GM06990 (cell line): ENCODE measurements at places on chromosomes 1 and 21.

DNA sequence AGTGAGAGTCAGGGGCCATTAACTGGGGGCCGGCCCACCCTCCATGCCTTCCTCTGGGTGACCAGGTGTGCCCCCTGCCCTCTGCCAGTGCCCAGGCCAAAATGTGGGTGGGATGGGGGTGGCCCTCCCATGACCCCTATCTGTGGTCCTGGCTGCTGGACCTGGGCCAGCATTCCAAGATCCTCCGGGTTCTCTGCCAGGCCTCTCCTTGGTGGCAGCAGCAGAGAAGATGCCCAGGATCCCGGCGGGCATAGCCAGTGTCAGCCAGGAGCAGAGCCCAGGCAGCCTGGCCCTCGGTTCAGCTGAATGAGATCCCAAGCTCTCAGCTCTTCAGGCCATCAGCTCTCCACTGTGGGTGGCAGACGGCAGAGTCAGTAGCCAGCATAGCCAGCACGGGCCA is 31.3 kb upstream of the ACTRT2 start:
- DNase-seq: no peak

- DNase-seq: no peak
Observed at GRCh38 chr1:42730988-42731387, 9.0 kb downstream of the CLDN19 start.

DNA sequence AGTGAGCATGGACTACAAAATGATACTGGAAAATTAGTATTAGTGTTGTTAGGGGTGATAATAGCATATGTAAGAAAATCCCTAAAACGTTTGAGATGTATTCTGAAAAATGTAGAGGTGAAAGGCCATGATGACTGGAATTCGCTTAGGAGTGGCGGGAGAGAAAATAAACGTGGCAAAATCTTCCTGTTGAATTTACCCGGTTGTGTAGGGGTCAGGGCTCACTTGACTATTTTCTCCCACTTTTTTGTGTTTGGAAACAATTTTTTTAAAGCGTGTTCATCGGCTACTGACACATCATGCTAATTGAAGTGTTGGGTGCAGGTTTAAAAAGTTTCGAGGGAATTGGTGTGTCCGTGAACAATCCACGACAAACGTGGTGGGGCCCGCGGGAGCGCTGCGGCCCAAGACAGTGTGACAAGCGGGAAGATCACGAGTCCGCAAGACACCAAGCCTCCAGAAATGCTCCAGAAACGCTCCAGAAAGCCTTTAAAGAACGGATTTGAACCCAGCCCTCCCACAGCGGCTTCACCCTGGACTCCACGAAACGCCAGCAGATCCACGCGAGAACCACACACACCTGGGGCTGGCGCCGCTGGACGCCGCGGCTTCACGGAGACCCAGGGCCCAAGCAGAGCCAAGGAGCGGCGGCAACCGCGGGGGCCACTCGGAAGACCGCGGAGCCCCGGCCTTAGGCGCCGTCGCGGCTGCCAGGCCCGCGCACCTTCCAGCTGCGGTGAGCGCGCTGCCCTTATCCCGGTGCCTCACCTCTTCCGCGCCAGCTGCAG is 573 bp downstream of the PSMG1 start:
- DNase-seq: no peak

DNA sequence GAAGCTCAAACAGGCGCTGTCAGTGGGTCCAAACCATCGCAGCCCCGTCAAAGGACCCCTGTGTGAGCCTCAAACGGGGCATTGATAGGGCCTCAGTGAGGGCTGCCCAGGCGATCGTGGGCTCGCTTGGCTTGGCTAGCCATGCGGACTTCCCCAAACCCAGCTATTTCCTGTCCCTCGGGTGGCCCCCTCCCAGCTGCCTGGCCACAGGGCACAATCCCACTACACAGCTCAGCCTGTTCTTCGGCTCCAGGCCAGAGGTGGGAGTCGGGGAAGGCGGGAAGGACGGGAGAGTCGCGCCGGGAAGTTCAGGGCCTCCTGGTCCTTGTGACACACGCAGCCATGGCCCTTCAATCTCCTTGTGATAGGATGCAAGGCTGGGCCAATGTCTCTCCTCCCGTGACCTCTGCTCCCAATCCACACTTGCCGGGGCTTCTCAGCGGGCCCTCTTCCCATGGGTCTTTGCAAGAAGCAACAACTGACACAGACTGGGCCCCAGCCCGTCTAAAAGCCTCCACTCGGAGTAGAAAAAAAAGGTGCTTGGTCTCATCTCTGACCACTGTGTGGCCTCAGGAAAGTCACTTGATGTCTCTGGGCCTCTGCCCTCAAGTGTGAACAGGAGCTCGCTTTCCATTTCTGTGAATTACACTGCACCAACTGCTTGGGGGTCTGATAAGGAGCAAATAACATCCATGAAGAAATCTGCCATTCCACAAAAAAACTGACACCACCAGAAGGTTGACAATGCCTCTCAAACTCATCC is 7.1 kb upstream of the MATN1 start:
- DNase-seq: peak; percentile 72

DNA sequence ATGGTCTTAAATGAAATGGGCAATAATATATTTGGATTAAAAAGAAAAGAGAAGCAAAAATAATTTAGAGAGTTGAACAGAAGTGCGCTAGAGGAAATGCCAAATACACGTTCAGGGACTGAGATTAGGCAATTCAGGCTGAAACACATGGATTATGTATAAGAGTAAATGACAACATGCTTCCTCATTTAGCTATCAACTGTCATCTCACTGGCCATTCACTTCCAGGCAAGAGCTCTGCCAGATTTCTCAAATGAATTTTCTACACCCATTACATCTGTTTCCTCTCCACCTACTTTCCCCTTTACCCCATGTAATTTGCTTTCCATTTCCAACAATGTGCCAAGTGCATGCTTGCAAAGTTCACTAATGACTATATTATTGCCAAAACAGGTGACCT is 582.4 kb downstream of the LTN1 start:
- DNase-seq: no peak

DNA sequence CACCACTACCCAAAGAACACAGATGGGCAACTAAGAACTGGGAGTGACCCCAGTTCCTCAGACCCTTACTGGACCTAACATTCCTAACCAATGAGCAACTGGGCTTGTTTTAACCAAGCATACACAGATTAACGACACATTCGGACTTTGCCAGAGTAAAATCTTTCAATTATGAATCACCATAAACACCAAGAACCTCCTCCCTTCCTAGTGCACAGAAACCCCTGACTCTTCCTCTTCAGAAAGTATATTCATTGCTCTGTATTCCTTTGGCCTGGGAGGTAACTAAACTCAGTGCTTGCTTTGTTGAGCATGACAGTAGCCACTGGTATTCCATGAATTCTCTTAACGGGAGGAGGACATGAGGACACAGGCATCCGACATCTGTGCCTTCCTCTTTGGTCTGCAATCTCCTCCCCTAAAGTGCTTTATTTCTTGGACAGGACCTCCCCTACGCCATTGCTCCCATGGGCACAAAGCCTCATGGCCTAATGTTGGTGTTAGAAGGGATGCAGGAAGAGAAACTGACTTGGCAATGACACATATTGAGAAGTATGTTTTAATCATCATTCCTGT is 42.7 kb downstream of the SEC16B start:
- no peak for DNase-seq

GRCh38 chr1:55747408-55747841 is 532.3 kb upstream of the USP24 start:
- DNase-seq: no peak

GRCh38 chr1:94949681-94950661 is 23.1 kb upstream of the CNN3 start:
- no peak for DNase-seq

- DNase-seq: no peak
Observed at GRCh38 chr1:185861630-185862029, 127.4 kb downstream of the HMCN1 start.

DNA sequence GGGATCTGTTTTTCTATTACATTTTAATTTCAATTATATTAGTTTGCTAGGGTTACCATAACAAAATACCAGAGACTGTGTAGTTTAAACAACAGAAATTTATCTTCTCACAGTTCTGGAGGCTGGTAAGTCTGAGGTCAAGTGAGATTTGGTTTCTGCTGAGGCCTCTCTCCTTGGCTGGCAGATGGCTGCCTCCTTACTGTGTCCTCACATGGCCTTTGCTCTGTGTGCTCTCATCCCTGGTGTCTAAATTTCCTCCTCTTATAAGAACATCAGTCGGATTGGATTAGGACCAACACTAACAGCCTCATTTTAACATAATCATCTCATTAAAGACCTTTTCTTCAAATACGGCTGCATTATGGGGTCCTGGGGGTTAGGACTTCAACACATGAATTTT is 195.2 kb upstream of the CHODL start:
- no peak for DNase-seq

DNA sequence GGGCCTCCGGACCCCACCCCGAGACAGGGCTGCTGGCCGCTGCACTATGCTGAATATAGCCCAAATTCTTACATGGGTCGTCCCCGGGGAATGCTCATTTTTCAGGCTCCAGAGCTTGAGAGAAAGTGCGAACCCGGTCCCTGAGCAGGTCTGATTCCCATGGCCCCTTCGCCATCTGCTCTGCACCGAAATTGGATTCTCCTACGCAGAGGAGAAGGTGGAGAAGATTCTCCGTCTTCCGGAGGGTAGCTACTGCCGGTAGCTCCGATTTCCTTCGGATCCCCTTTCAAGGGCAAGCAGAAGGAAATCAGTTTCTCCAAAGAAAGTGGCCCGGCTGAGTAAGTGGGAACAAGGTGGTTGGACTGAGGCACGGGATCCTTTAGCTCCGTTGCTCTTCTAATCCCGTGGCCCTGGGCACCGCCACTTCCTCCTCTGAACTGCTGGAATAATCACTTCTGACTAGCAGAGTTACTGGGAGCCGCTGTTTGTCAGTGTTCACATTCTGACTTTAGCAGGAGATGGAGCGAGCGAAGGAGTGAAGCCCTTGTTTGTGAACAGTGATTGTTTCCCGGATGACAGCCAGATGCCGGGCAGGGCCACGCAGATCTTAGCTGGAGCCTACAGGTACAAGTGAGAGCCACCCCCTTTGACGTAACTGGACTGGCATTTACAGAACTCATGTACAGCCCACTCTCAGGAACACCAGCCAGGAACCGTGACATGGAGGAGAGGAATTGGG is 1.1 kb upstream of the ZNF496 start:
- no peak for DNase-seq

DNA sequence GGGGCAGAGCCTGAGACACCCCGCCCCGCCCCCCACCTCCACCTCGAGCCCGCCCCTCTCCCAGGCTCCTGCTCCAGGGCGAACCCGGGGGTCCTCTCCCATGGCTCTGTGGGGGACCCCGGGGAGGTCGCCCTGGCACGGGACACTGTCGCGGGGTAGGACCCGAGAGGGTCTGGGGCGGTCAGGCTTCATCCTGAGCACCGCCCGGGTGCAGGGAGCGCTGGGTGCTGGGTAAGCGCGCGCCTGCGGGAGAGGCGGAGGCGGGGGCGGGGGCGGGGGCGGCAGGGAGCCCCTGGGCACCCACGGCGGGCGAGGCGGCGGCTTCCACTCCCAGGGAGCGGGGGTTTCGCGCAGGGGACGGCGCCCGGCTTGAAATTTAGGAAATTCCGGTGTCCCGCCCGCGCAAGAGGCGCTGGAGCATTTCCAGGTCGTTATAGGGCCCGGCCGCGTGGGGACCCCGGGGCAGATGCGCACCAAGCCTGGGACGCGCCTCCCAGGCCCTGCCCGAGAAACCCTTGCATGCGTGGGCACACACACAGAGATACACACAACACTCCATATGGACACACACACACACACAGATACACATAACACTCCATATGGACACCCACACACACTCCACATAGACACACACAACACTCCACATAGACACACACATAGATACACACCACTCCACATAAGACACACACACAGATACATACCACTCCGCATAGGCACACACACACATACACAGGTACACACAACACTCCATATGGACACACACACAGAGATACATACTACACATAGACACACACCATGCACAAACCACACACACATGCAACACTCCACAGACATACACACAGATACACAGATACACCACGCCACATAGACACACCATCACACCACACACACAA is 48.7 kb upstream of the SLC19A1 start:
- peak; percentile 64 for DNase-seq

GRCh38 chr1:183761871-183762270 is 43.0 kb upstream of the RGL1 start:
- DNase-seq: no peak

DNA sequence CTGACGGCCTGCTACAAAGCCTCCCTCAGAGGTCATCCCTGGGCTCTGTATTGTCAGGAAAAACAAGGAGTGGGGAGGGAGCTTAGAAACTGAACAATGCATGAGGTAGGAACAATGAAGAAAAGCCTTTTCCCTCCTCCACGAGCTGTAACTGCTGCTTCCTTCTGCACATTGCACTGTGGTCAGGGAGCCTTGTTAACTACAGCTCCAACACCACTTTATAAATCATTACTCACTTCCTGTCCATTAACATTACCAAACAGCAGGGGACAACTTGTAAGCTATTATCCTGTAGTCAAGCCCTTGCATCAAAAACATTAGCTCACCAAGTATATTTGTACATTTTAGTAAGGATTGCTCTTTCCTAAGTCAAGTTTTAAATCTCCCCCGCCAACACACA is 336.0 kb upstream of the NR5A2 start:
- DNase-seq: no peak

- no peak for DNase-seq
Observed at GRCh38 chr1:155305881-155306391, 2.7 kb upstream of the FDPS start.

- DNase-seq: no peak
Observed at GRCh38 chr1:210571356-210572284, 242.9 kb downstream of the HHAT start.

DNA sequence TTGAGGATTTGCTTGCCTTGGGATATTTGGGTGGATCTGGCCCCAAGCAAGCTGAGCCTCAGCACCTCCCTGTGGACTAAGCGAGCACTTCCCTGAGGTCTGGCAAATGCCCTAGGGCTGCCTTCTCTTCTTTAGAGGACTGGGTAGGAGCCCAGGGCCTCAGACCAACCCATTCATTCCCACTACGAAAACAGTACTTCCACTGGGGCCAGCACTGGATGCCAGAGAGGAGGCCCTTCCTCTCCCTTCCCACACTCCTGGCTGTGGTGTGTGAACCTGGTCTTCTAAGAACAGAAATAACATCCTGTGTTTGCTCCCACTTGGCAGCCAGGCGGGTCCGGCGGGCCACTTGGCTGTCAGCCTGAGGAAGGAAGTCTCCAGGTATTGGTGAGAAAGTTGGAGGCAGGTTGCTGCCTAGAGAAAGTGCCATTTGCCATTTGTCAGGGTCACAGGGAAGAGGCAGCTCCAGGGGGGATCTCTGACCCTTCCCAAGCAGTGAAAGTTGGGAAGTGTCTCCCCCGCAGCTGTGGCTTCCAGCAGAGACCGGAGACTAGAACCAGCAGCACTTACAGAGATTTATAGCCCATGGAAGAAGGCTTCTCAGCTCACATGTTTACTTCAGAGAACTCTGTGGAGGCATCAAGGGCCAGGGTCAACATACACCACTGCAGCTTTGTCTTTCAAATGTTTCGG is 323.5 kb downstream of the SIPA1L2 start:
- no peak for DNase-seq

GRCh38 chr1:115782571-115783281 is 14.2 kb upstream of the CASQ2 start:
- no peak for DNase-seq
